ENCODE measurements at places on chromosomes 6 and 20.

DNA sequence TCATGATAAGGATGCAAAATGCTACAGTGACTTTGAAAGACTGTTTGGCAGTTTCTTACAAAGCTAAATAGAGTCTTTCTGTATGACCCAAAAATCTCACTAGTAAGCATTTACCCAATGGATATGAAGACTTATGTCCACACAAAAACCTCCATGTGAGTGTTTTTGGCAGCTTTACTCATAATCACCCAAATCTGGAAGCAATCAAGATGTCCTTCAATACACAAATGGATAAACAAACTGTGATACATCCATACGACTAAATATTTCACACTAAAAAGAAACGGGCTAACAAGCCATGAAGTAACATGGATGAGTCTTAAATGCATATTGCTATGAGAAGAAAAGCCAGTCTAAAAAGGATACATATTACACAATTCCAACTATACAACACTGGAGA, 117.2 kb downstream of the PDE10A start:
- no peak for DNase-seq

DNA sequence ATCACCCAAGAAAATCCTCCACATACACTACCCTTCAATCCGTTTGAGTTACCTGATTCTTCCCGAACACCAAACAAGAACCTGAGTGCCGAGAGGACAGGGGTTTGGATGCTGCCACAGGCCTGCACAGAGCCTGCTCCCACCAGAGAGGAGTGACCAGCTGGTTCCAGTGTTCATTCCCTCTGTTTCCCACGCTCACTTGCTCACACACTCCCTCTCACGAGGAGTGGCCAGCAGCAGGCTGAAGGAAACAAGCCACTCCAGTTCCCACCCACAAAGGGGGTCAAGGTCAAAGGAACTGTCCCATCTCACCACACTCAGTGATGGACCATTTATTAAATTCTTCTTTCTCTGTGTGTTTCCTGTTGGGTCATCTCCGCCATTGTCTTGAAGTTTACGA, 97.2 kb upstream of the SNX9 start:
- DNase-seq: no peak

DNA sequence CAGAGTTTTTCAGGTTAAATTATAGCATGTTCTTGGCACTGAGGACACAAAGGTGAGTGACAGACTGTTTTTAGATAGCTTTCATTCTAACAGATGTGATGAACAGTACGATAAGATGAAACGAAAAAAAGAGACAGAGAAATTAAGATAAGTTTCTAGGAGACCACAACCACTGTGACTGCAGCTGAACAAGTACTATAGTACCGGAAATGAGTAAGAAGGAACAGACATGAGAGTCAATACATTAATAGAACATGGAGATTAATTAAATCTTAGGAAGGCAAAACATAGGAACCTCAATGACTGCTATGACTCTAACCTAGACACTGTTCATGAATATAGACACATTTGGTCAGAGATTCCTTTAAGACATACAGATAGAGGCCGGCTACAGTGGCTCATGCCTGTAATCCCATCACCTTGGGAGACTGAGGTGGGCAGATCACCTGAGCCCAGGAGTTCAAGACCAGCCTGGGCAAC, 40.2 kb downstream of the HBS1L start:
- DNase-seq: no peak

GRCh38 chr20:33689973-33690372, 3.8 kb upstream of the E2F1 start:
- no peak for DNase-seq

DNA sequence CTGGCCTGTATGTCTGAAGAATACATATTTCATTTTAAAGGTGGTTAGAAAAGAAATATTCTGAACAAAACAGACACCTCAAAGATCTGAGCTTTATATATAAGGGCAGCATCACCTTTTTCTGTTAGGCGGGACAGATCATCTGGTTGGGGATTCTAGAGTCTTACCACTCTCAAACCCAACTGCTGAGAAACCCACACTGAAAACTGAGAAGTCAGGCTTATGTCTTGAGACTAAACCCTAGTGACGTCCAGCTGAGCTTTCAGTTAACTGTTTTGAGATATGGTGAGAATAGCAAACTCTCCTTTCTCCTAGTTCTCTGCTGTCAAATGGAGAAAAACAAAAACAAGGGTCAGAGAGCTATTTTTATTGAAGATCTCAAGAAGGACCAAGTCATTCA, 63.7 kb upstream of the CCN6 start:
- DNase-seq: no peak

- no peak for DNase-seq
Measured at GRCh38 chr6:30747300-30747687, 2.9 kb upstream of the IER3 start.

DNA sequence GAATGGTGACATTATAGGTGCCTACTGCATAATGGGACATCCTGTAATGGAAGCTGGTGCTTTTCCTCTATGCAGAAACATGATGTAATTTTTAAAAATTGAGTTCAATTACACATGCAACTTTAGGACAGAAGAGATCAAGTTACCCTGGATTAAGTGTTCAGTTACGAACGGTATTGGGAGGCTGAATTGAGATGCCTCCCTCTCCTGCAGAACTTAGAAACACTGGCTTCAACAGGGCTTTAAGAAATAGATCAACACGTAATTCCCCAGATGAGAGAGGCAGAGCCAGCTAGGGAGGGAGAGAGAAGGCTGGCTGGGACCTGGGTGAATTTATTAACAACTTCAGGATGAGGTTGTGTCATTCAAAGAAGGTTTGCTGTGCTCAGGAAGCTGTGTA, 232.8 kb downstream of the CDH26 start:
- no peak for DNase-seq

- no peak for DNase-seq
Measured at GRCh38 chr6:139695361-139695760, 320.9 kb upstream of the CITED2 start.

- no peak for DNase-seq
Measured at GRCh38 chr20:44187054-44187771, at the start of gene JPH2. Gene JPH2 (minus strand): TSS chr20:44187188. CDS start chr20:44186705, 483 bp downstream.

- DNase-seq: no peak
Measured at GRCh38 chr6:160882006-160882405, 109.6 kb upstream of the MAP3K4 start.

DNA sequence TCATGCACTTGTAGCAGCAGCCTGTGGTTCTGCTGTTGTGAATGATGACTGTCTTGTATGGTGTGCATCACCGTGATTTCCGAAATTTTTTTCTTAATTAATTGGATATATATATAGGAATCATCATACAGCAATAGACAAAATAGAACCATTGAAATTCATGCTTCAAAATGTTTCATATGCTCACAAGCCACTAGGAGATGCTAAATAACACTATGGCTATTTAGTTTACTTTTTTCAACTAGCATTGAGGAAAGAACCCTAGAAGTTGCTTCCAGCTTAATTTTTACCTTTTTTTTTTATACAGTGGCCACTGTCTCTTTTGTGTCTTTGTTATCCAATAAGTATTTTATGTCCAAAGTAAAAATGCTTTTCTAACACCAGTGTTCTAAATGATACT, 485.4 kb downstream of the CDKAL1 start:
- no peak for DNase-seq

DNA sequence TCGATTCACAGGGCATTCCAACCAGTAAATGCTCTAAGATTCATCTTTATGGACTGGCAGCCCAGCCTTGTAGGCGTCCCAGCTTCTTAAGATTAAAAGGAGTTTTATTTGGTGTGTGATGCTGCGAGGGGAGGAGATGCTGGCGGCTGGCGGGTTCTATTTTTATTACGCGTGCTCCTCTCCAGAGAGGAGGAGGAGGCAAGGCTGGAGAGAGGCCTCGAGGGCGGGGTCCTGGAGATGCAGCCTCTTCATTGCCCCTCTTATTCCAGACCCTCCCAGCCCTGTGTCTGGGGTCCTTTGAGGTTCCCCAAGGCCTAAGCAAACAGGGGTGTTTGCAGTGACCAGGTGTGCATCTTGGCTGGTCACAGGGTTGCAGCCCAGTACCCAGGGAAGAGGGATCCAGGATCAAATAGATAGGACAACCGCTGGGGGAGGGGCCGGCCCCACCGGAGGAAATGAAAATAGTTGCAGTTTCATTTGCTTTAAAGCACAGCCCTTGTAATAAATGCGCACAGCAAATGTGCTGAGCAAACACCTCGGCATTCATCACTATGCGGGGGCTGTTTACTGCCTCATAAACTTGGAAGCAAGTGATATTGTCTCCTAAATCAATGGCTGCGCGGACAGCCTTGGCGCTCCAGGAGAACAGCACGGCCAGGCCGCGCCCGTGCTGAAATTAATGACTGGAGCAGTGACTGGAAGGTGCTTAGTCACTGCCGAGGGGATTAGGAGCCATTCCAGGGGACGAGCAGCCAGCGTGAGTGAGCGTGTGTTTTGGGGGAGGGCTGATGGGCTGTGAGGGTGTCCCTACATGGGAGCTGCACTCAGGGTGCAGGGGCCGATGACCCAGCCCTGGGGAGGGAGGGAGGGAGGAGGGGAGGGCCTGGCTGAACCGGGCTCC, 83.0 kb downstream of the TMEM242 start:
- DNase-seq: no peak

DNA sequence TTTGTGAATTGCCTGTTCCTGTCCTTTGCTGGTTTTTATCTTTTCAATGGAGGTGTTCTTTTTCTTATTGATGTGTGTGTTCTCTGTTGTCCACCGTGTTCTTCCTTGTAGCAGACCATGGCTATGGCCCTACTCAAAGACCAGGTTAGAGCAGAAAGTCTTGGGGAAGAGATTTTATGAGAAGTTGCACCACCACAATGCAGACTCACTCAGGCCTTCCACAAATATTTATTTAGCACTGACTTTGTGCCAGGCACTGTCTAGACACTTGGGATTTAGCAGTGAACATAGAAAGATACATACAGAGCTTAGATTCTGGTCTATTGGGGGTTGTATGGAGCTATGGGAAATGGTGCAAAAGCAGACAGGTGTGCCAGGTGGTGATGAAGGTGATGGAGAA, 98.8 kb downstream of the DTD1 start:
- DNase-seq: no peak

- no peak for DNase-seq
Measured at GRCh38 chr6:98831057-98831958, 3.1 kb upstream of the POU3F2 start.

- no peak for DNase-seq
Measured at GRCh38 chr6:158256746-158257424, 55.4 kb upstream of the TULP4 start.

GRCh38 chr20:54573838-54574237, 98.4 kb downstream of the DOK5 start:
- DNase-seq: no peak

DNA sequence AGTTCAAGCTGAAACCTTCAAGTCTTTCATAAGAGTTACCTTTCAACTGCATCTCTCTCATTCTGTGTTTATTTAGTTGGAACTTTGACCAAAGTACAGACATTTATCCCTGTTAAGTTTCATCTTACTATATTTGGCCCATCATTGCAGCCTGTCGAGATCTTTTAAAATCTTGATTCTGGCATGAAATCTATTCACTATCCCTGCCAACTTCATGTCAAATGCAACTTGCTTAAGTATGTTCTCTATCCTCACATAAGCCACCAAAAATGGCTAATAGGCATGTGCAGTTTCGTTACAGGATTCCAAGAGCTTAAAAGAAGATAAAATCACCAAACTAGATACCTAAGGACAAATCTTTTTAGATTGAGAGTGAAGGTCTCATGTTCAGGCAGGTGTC, 117.5 kb upstream of the KCNQ5 start:
- no peak for DNase-seq

DNA sequence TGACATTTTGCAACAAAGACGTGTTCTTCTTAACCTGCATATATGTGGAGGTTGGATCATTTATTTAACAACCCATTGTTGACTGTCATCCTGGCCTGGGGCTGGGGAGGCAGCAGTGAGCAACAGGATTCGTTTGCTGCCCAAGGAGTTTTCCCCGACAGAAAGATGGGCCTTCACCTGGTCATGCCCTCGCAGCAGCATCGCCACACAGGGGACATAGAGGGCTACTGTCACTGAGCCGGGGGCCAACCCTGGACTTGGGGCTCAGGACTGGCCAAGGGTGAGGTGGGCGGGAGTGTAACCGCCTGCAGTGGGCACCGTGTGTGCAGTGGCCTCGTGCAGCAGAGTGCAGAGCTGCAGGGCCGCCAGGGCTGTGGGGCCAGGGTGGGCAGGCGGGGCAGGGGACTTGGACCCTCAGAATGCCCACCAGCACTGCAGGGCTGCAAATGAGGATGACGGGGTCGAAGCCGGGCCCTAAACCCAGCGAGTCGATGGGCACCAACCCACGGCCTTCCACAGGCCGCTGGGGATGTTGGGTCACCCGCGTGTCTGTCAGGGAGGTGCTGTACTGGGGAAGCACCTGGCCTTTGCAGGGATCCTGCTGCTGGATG, 11.8 kb downstream of the DUSP22 start:
- no peak for DNase-seq

DNA sequence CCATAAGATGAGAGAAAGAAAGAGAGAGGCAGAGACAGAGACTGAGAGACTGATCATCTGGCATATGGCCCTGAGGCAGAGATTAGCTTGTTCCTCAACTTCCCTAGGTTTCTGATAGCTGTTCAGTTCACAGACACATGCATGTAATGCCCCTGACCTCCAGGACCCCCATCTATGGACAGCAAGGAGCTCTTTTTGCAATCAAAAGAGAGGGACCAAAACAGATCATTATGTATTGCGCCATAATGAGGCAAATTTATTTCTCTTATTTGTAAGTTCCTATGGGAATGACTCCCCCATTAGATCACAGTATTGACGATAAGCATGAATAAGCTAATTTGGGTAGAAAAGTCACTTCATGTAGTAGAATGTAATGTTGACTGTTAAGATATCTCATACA, 25.6 kb downstream of the KCNQ5 start:
- DNase-seq: no peak

GRCh38 chr6:39430871-39431523, 108.5 kb upstream of the KCNK16 start:
- no peak for DNase-seq

- DNase-seq: no peak
Measured at GRCh38 chr6:138105446-138105845, 1.8 kb downstream of the PERP start.

- DNase-seq: peak; percentile 26
Measured at GRCh38 chr6:24974182-24975171, 38.7 kb upstream of the RIPOR2 start.

All from activated T-helper 1 cell treated with anti-CD3 and anti-CD28 coated beads, Interleukin-2, amount 50 U/mL, for 16 hours (primary cell).